ENCODE measurements at places on chromosomes 2 and 18.

DNA sequence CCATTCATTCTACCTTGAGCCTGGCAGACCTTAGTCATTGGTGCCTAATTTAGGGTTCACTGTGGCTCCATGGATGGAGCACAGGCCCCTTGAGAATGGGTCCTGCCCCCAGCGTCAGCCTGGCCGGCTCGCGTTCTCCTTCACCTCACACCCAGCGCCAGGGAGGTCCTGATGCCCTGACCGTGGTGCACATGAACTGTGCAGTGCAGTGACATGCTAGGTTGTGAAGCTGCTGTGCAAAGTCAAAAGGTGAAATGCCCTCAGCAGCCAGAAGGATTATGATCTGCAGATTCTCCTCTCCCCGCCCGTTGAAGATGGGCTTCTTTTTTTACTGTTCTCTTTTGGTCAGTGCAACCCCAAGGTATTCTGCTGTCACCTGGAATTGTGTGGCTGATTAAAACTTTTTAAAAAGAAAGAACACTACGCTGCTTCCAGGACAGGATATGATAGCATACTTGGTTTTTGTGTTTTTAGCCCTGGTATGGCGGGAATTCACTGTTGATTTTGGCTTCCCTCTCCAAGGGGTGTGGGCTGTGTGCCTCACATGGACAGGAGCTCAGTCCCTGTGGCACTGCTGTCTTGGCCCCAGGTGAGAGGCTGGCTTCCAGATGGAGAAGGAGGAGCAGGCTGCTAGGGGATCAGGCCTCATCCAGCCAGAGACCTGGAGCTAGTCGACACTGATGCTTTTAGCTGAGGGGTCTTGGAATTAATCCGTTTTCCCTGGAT lies 49.4 kb upstream of the MCFD2 start:
- no peak for DNase-seq

- DNase-seq: no peak
These were observed 135.6 kb downstream of the SATB2 start for GRCh38 chr2:199322151-199322550.

- no peak for DNase-seq
These were observed 231.8 kb upstream of the PXDN start for GRCh38 chr2:1976112-1976511.

- no peak for DNase-seq
These were observed 25.7 kb downstream of the PSMA8 start for GRCh38 chr18:26159353-26159752.

DNA sequence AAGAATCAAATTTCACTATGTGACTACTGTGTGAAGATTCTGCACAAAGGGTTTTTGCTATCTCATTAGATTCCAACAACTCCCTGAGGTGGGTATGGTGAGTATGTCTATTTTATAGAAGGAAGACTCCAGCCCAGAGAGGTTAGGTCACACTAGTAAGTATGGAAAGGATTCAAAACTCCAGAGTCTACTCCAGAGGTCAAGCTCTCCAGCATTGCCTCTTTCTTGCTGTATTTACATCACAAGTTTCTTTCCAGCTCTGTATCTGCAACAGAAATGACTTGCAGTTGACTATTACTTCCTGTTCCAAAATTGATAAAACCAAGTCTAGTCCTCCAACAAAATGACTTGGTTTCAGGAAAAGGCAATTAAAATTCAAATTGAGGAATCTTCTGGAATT lies 2.1 kb downstream of the COL4A4 start:
- DNase-seq: no peak

DNA sequence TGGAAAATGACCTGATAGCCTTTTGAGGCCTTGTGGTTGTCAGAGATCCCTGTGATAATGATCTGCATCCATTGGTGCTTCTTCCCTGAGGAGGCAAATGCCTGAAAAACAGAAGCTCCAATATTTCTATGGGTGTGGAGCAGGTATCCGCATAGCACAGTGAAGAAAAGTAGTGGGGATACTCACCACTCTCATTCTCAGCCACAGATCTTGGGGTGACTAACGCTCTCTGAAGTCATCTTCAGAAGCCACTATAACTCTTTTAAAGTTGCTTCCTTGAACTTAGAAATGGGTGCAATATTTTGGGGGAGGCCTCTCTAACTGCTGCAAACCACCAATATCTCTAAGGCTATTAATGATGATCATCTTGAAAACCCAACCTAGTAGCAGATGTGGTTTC lies 46.2 kb downstream of the ARHGAP15 start:
- no peak for DNase-seq

DNA sequence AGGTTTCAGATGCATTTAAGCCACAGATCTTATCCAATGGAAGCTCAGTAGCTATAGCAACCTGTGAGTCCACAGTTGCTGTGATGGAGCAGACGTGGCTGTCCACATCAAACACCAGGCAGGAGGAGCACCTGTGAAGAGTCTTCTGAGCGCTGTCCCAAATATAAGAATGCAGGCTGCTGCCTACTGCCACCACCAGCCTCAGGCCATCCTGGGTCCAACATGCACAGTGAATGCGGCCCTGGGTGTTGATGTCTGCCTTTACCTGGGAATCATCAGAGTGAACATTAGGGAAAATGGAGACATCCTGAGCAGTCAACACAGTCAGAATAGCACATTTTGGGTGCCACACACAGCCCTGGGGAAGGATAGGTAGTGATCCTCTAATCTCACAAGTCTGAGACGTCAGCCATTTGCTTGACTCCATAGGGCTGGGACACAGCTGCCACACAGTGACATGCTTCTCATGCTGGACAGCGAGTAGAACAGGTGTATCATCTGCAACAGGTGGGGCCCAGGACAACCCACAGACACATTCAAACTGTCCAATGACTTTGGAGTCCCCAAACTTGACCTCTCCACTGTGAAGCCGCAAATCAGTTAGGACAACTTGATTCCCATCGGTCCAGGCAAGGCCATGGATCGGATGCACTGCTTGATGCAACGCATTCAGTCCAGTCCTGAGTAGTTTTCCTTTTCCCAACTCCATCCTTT lies 8.2 kb downstream of the WDCP start:
- no peak for DNase-seq

Measured in NCI-H2081 treated with DMSO at 0.1 percent for 48 hours (cell line).